DMS 273 treated with DMSO at 0.1 percent for 48 hours (cell line): ENCODE measurements at places on chromosomes 2 and 18.

DNA sequence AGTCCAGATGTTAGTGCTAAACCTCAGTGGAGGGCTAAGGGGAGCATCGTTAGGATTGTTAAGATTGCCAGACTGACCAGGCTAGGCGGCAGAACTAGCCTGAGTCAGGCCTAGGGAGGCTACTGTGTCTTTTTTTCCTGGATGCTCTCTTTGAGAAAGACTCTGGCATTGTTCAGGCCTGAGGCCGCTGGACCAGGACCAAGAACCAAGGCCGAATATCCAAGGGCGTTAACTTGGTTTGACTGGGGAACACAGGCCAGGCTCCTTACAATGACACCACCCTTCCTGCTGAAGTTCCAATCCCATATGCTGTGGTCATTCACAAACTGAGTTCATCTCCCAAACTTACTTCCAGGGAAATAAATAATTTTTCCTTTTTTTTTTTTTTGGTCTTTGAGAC lies 10.6 kb downstream of the HTRA2 start:
- no peak for DNase-seq

DNA sequence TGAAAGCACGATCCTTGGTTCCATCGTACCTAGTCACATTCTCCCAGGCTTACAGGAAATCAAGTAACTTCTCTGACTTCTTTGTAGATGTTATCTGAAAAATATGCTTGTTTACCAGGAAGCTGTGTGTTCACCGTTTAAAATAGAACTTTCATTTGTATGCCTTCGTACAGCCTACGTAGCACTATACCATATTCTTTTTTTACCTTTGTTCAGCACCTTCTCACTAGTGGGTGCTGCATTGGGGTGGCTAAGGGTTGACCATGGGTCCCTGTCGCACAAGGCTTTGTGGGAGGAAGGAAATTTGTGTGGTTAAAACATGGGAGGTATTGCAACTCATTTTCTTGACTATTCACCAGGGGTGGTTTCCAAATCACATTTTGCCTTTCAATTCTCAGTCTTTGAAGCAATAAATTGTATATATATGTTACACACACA lies 16.6 kb downstream of the MALT1 start:
- no peak for DNase-seq

DNA sequence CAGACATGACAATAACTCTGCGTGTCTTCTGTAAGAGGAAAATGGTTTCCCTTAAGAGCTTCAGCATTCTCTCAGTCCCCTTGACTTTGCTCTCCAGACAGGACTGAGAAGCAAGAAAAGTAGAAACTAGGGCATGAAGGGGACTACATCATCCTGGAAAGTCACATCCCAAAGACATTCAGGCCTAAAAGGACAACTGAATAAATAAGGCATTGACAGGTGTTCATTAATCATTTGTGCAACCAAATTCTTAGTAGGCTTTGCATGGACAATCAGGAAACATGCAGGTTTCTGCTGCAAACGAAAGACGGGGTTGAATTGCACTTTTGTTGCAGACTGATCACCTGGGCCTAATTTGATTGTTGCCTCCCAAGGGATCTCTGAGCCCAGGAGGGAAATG lies 1.2 kb upstream of the SGPP2 start:
- no peak for DNase-seq

DNA sequence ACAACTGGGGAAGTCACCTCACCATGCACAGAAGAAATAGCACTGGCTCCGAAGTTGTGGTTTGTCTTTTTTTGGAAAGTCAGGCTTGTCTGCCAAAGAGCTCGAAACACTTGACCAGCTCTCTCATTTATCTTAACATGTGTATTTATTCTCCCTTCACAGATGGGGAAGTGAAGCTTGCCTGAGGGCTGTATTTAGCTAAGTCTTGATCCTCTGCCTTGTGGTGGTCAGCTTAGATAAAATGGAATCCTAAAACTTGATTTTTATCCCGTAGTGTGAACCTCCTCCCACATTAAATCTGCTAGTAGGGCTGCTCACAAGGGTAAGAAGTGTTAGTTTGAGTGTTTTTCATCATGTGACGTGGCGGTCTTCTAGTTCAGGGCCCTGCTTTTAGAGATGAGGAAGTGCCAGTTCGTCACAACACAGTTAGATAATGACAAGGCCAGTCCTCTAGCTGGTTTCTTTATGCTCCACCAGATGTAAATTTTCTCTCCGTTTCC lies 89.7 kb downstream of the TMEM247 start:
- no peak for DNase-seq

GRCh38 chr2:109513749-109514588 lies 99.8 kb downstream of the SEPTIN10 start:
- DNase-seq, result no peak

DNA sequence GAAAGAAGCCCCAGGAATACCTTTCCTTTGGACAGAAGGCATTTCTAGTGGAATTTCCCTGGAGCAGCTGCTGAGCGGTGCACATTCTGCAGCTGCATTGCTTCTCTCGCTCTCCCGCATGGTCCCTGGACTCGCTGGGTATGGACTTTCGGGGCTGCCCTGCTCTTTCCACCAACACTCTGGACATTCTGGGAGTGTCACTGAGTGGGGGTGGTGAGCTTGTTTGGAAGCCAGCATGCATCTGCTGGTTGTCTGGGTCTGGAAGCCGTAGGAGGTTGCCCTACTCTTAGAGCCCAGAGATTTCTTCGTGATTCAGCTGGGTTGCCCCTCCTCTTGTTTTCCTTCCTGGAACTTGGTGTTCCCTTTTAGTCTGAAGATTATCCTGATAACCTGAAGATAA lies 52.6 kb downstream of the TWIST2 start:
- no peak for DNase-seq

GRCh38 chr2:222038067-222038802 lies 260.6 kb downstream of the PAX3 start:
- DNase-seq, result peak; percentile 2
